Stimulated activated CD4-positive, alpha-beta T cell treated with anti-CD3 and anti-CD28 coated beads, TNF-alpha, amount 100 ng/mL, for 4 hours (primary cell): ENCODE measurements at places on chromosomes 4 and X.

DNA sequence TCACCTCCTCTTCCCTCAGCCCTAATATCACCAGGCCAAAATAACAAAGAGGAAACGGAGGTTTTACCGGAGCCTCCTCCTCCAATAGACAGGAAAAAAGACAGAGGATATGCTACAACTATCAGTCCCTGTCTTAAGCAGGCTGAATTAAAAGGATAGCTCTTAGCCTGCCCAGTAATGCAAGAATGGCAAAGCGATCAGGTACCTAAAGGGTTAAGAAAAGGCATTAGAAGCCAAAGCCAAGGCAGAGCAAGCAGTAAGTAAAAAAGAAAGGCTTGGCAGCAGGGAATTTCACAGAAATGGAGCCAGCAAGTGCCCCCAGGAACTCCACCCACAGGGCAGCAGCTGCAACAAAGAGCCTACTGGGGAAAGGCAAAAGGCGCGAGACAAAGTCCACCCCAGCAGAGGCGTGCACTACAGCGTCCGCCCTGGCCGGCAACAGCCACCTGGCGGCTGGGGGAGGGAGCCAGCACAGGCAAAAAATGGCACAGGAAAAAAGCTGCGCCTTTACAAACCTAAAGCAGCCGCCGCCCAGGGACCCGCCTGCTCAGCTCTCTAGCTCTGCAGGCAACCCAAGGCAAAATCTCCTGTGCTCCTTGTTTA is 220.6 kb upstream of the ZC4H2 start:
- no peak for DNase-seq

- no peak for DNase-seq
Measured at GRCh38 chrX:17170973-17171372, 204.0 kb upstream of the NHS start.

GRCh38 chr4:2735869-2736268 is 20.3 kb downstream of the TNIP2 start:
- no peak for DNase-seq

DNA sequence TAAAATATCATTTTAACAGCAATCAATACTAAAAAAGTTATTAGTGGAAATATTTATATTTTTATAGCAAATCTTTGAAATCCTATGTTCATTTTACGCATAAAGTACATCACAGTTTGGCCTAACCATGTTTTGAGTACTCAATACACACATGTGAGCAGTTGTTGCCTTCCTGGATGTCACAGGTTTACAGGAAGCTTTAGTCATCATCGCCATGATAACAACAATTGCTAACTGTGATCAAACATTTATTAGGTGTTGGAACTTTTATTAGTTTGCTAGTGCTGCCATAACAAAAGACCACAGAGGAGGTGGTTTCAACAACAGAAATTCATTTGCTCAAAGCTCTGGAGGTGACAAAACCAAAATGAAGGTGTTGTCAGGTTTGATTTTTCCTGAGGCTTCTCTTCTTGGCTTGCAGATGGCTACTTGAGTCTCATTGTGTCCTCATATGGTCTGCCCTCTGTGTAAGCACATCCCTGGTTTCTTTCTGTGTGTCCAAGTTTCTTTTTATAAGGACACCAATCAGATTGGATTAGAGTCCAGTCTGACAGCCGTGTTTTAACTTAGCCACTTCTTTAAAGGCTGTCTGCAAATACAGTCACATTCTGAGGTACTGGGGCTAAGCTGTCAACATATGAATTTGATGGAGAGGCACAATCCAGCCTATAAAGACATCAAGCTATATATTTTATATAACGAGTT is 43.1 kb upstream of the BOD1L1 start:
- DNase-seq, result no peak

DNA sequence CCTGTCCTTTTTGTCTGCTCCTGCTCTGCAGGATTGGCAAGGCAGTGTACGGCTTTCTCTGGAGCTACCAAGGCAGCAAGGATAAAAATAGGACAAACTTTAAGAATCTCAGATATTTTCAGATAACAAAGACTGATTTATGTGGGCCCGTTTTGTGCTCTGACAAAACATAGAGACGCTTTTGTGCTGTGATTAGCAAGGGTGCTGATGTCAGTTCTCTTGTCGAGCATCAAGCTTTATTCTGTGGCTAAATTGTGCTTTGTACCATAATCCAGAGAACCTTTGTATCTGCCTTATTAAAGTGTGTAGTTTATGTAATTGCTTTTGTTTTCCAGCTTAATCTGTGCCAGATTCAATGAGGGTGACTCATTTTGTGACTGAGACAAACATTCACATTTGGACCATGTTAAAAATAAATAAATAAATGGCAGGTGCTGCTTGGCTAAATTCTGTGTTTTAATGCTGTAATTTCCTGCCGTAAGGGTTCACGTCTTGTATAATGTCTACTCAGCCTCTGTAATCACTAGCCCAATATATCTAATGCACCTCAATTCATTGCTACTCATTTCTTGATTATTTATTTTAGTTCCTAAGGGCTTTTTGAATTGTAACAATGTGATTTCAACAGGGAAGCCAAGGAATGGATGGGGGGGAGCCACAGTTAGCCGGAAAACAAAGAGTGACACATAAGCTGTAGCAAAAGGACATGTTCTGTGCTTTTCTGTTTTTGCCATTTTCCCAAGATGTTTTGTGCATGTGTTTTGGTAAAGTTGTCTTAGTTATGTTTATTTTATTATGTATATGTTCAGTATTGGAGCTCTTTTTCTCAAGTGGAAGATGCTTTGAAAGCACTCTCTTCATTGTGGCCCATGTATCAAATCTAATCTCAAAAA is 75.1 kb downstream of the GAB1 start:
- no peak for DNase-seq

GRCh38 chr4:124390861-124391260 is 321.7 kb downstream of the ANKRD50 start:
- no peak for DNase-seq

DNA sequence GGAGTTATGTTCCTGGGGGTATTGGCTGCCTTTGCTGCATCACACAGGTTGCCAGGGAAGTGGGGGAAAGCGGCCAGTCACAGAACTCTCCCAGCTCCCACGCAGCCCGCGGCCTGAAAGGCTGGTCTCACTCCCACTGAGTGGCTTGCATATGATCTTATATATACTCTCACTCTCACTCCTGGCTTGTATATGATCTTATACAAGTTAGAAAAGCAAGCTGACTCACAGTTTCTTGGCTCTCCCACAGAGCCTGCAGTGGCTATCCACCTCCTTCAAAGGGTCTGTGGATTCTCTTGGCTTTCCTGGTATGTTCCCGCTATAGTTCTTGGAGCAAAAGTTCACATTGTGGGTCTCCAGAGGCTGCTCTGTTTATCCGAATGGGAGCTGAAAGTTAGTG is 833.5 kb upstream of the GALNTL6 start:
- DNase-seq, result no peak

DNA sequence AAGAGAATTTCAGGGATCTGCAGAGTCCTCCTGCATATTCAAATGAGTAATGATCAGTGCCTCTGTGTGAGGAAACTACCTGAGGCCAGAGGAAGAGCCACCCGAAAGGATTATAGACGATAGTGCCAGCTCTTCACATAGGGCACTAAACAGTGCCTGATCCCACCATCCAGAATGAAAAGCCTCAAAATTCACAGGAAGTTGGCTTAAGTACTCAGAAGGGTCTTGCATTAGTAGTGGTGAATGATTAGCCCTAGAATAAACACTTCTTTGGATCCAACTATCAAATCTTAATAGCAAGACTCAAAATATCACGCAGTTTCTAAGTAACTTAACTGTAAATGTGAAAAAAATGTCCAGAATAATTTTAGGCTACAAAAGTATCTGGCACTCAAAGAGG is 324.4 kb downstream of the ZNF674 start:
- DNase-seq, result no peak

DNA sequence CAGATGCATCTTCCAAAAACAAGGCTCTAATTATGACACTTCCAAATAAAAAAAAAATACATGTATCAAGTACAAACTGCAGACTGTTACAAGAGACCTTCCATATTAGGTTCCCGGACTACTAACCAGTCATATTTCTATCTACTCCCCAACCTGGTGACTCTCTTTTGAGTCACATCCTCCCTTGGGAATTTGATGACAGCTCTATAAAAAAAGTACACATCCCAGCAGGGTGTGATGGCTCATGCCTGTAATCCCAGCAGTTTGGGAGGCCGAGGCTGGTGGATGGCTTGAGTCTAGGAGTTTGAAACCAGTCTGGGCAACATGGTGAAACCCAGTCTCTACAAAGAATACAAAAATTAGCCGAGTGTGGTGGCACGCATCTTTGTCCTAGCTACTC is 14.9 kb downstream of the RPGR start:
- DNase-seq, result no peak

- DNase-seq, result no peak
Measured at GRCh38 chrX:25020905-25021449, 5.2 kb upstream of the ARX start.

DNA sequence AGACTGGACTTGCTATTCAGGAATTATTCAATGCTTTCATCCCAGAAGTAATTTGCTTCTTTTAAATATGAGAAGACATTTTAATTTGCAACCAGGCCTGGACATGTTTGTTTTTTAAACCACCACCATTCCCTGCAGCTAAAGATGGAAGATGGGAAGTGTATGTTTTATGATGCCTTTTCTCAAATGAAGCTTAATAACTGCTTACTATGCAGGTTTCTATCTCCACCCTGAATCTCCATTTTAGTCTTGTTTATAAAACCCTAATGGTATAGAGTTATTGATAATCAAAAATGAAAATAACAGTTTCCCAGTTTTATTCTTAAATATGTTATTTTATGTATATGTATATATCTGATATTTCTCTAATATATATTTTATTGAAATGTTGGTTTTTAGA is 418.9 kb downstream of the C4orf33 start:
- DNase-seq, result no peak

GRCh38 chr4:3762753-3763549 is 3.2 kb upstream of the ADRA2C start:
- DNase-seq, result no peak

DNA sequence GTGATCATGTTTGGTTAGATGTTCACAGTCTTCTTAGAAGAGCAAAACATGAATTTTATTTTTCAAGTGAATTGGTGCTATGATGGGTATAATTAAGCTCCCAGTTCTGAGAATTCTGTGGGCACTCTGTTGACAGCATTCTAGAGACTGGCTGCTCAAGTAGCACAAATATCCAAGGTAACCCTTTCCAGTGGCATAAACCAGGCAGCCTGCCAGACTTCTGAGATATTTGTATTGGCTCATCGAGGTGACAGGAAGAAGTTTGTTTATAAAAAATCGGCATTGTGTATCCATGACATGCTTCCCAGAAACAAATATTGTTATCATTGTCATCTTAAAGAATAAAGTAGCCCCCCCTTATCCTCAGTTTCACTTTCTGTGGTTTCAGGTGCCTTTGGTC is 28.3 kb downstream of the LANCL3 start:
- DNase-seq, result no peak

GRCh38 chrX:136194536-136194935 is 47.2 kb downstream of the FHL1 start:
- no peak for DNase-seq

DNA sequence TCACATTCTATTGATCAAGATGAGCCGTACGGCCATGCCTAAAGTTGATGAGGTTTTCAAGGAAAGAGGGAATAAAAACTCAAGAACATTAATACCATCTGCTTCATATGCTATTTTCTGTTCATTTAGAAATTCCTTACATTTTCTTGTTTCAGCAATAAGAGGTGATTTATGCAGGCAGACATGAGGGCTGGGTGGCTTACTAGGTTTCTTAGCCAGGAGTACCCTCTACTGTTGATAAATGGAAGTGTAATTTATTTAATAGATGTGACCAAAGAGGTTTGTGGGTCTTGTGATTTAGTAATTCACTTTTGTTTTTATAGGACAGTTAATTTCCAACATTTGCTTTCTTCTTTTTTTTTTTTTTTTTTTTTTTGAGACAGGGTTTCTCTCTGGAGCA is 6.4 kb upstream of the SMIM9 start:
- DNase-seq, result no peak

- no peak for DNase-seq
Measured at GRCh38 chrX:1212532-1212931, at the start of gene CRLF2. TSS of gene CRLF2 (minus strand) at chrX:1212649. CDS start at chrX:1212634, 15 bp downstream.

GRCh38 chr4:107857741-107858140 is 33.0 kb downstream of the SGMS2 start:
- no peak for DNase-seq

- DNase-seq, result no peak
Measured at GRCh38 chr4:112213091-112213490, 18.5 kb upstream of the AP1AR start.

DNA sequence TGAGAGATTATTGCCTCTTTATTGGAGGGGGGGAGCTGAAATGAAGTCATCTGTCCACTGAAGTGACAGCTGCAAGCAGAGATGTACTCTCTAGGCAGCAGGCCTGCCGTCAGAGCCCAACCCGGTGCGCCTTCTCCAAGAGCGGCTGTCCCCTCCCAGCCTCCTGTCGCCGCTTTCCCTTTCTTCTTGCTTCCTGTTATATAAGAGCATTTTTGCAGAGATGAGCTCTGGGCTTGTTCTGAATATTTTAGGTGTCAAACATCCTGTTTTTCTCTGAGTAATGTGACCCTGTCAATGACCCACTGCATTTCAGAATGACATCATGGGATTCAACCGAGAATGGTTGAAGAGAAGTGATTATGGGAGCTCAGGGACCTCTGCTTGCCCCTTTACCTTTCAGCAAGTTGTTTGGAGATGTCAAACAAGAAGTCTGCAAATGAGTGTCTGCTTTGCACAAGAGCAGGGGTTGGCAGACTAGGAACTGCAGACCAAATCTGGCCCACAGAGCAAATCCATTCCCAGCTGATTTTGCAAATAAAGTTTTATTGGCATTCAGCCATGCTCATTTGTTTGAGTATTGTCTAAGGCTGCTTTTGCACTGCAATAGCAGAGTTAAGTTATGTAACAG is 79.9 kb downstream of the SLC9A6 start:
- no peak for DNase-seq

GRCh38 chrX:7184816-7185215 is 36.9 kb upstream of the PUDP start:
- no peak for DNase-seq

GRCh38 chr4:142447009-142447408 is 399.1 kb downstream of the INPP4B start:
- DNase-seq, result no peak

DNA sequence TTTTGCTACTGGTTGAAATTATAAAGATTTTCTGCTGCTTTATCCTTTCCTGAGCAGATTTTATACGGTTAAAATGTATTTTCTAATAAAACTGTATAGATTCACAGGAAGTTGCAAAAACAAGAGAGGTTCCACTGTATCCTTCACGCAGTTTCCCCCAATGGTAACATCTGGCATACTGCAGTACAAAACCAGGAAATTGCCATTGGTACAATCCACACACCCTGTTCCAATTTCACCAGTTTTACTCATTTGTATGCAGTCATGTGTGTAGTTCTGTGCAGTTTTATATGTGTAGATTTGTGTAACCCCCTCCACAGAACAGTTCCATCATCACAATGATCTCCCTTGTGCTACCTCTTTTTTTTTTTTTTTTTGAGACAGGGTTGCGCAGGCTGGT is 20.0 kb downstream of the DDX3X start:
- DNase-seq, result no peak

GRCh38 chr4:115944146-115944905 is 830.9 kb upstream of the NDST4 start:
- DNase-seq, result no peak

DNA sequence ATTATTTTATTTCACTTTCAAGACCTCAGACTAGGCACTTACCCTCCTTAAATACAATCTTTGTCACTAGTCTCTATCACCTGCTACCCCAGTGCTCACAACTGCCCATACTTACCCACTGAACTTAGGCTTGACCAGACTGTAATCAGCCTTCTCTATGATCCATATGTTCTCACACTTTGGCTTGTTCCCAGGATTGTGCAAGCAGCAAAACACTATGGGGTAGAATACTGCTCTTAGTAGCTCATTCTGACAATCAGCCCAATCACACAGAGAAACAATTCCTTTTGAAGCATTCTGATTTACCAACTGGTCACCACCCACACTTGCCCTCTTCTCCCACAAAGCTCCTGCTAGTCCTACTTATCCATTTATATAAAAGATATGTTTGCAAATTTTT is 878.3 kb downstream of the FSTL5 start:
- no peak for DNase-seq
